Natural killer cell (primary cell): ENCODE measurements at places on chromosomes 7 and 10.

DNA sequence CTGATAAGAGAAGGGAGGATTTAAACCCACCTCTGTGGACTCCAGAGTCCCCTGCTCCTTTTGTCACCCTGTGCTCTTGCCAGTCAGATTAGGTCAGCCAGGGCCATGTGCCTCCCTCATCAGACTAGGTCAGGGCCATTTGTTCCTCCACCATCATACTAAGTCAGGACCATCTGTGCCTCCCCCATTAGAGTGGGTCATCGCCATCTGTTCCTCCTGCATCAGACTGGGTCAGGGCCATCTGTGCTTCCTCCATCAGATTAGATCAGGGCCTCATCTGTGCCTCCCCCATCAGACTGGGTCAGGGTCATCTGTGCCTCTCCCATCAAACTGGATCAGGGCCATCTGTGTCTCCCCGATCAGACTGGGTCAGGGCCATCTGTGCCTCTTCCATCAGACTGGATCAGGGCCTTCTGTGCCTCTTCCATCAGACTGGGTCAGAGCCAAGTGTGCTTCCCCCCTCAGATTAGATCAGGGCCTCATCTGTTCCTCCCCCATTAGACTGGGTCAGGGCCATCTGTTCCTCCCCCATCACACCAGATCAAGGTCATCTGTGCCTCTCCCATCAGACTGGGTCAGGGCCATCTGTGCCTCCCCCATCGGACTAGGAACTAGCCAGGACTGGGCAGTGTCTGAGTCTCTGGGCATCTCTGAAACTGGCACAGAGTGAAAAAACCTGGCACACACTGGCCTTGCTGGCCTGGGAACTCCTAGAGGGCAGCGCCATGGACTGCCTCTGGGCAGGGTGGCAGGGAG lies 11.5 kb downstream of the MYL10 start:
- no peak for DNase-seq

DNA sequence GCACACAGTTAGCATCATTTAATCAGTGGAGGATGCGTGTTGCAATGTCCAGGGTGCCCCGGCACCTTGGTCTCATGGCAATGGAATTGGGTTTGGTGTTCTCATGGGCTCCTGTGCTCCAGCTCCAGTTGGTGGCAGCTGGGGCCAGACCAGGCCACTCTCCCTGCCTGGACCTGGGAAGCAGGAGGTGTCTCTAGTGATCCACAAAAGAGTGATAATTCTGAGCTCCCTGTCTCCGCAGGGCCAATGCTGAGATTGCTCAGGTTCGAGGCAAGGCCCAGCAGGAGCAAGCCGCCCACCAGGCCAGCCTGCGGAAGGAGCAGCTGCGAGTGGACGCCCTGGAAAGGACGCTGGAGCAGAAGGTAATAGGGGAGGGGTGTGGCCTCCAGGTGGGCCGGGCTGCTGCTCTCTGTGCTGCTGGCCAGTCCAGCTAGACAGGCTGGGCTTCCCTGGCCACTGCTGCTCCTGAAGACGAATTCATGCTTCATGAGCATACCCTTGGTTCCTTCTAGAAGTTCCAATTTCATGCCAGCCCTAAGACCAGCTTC lies 21.7 kb upstream of the BTBD16 start:
- no peak for DNase-seq

GRCh38 chr10:88116971-88117626 lies 253.7 kb downstream of the PTEN start:
- DNase-seq: no peak

- DNase-seq: no peak
Measured at GRCh38 chr7:116636997-116637396, 35.0 kb upstream of the MET start.

DNA sequence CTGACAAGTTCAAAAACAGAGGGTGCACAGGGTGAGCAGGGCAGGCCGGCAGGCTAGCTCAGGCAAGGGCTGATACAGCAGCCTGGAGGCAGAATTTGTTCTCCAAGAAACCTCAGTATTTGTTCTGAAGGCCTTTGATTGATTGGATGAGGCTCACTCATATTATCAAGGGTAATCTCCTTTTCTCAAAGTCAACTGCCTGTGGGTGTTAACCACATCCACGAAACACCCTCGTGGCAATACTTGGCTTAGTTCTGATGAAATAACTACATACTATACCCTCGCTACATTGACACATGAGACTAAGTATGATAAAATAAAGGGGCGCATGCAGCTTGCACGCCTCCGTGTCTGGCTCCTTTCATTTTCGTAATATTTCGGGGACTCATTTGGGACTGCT lies 4.4 kb upstream of the PPP2R2D start:
- peak; percentile 83 for DNase-seq

DNA sequence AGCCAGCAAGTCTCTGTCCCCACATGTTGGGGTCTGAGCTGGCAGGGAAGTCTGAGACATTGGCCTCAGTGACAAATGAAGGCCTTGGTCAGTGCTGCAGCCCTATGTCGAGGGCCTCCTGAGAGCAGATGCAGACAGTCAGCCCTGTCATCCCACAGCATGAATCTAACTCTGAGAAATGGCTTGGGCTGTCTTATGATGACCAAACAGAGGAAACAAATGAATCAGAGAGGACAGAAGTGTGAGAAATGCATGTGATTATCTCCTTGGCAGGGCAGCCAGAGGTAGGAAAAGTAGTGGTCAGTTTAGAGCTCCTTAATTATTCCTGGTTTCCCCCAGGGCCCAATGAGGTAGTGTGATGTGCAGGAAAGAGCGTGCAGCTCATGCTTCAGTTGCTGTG lies 287.6 kb downstream of the SORCS3 start:
- no peak for DNase-seq

GRCh38 chr10:71036297-71036966 lies 148.1 kb upstream of the PCBD1 start:
- DNase-seq: no peak

GRCh38 chr10:24415455-24416125 lies 206.7 kb downstream of the KIAA1217 start:
- peak; percentile 3 for DNase-seq

- DNase-seq: no peak
Measured at GRCh38 chr10:114286921-114287320, 47.9 kb downstream of the VWA2 start.

- DNase-seq: no peak
Measured at GRCh38 chr7:112080978-112081377, 125.2 kb downstream of the DOCK4 start.

GRCh38 chr7:18890134-18890533 lies 227.3 kb downstream of the TWIST1 start:
- DNase-seq: no peak

GRCh38 chr7:24133691-24134090 lies 150.3 kb upstream of the NPY start:
- no peak for DNase-seq

- no peak for DNase-seq
Measured at GRCh38 chr10:50550291-50550839, 73.4 kb downstream of the SGMS1 start.

- DNase-seq: no peak
Measured at GRCh38 chr7:4800926-4801838, 25.8 kb downstream of the AP5Z1 start.

- peak; percentile 80 for DNase-seq
Measured at GRCh38 chr10:4131407-4132215, 346.6 kb upstream of the KLF6 start.

GRCh38 chr10:87608756-87609155 lies 50.9 kb upstream of the PAPSS2 start:
- DNase-seq: no peak

- no peak for DNase-seq
Measured at GRCh38 chr7:84022684-84023308, 171.8 kb downstream of the SEMA3A start.

DNA sequence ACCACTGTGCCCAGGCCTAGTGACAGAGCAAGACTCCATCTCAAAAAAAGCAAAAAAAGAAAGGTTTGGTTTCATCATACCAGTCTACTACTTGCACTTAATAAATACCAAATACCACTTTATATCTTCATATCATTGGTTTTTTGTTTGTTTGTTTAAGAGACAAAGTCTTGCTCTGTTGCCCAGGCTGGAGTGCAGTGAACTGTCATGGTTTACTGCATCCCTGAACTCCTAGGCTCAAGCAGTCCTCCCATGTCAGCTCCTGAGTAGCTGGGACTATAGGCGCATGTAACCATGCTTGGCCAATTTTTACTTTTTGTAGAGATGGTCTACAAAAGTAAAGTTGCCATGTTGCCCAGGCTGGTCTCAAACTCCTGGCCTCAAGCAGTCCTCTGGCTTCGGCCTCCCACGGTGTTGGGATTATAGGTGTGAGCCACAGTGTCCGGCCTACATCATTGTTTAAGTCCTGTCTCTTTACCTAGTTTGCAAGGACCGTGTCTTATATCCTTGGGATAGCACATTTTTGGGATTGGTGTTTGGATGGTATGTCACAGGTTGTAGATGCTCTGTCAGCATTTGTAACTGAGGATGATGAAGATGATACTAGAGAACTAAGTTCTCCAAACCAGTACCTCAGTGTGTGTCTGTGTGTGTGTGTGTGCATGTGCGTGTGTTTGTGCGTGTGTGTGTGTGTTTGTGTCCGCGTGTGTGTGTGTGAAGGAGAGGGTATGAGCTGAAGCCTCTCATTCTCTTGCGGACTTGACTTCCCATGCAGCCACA lies 9.3 kb downstream of the LMTK2 start:
- DNase-seq: no peak

- DNase-seq: no peak
Measured at GRCh38 chr10:95260397-95260881, 30.4 kb downstream of the PDLIM1 start.

DNA sequence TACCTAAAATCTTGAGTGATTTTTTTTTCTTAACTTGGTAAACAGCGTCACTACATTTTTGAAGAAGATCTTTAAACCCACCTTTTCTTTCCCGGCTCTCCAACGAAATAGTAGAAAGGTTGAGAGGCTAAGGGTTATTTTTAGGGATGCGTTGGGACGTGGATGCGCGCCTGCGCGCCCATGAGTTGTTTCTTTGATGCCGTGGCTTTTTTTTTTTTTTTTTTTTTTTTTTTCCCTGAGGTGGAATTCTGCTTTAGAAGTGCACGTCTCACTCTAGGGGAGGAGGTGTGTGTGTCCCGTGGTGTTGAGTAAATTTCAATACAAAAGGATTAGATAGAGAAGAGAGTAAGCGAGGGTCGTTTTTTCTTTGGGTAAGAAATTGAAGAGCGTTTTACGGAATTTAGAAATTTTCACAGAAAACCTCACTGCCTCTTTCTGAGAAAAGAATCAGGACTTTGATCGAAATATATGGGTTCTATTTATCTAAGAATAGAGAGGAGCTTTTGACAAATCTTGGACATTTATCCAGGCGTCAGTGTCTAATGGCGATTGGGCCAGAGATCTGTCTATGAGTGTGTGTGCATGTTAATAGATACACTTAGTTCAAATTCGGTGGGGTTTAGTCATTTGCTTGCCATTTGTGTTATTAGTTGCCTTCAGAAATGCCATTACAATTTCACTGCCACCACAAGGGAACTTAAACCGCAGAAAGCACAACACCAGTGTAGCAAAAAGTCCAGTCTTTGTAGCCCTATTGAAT lies 1.2 kb upstream of the SP8 start:
- DNase-seq: no peak

- DNase-seq: no peak
Measured at GRCh38 chr10:125157505-125157904, 2.9 kb downstream of the CTBP2 start.

- no peak for DNase-seq
Measured at GRCh38 chr7:45155941-45156340, 1.6 kb upstream of the RAMP3 start.

DNA sequence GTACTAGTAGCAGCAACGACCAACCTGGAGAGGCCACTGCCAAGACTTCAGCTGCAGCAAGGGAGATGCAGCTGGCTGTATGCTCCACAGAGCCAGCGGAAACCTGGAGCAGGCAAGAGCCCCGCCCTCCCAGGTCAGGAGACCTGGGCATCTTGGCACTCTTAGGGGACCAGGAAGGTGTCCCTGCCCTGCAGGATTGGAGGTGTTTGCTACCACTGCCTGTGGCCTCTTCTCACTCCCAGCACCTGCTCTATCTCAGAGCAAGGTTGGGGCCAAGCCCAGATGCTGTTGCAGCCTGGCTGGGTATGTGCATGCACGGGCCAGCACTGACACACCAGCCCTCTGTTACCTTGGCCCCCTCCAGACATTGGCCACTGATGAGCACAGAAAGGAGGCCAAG lies 1512.8 kb downstream of the REEP3 start:
- no peak for DNase-seq

- DNase-seq: no peak
Measured at GRCh38 chr7:15836651-15837050, 150.2 kb upstream of the MEOX2 start.

DNA sequence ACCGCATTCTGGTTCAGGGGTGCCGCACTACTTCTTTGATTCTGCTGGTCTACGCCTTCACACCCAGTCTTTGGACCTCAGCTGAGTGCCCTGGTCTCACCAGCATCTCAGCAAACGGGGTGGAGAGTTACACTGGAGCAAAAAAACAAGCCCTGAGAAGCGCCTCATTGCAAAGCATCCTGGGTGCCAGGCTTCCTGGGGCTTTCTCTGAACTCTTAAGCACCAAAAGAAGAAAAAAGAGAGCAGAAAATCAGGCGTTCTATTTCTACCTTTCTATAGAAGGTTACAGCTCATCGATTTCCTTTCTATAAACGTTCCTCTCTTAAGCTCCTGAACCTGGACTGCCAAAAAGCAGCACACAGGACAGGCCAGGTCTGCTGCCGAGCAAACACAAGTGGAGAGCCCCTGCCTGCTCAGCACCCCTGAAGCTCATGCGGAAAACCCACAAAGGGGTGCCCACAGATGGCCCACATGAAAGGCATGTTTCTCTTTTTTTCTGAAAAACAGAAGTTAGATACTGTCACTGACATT lies 217.9 kb downstream of the SFMBT2 start:
- DNase-seq: peak; percentile 82

DNA sequence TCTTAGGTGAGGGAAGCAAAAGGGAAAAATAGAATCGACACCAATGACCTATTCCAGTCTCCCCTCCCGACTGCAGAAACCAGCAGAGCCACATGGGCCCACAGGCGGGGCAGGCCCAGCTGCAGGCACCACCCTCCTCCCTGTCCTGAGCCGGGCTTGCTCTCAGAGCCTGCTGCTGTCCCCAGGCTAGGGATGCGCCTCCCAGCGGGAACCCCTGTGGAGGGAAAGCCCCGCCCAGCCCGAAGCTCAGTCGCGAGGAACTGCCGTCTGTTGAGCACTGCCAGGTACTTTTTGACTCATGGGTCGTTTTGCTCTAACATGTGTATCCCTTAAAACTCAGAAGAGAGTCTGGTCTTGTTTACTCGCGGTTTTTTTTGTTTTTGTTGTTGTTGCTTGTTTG lies 124.5 kb upstream of the RET start:
- no peak for DNase-seq

GRCh38 chr7:5693529-5693928 lies 87.9 kb downstream of the RNF216 start:
- DNase-seq: peak; percentile 64

GRCh38 chr10:121608469-121609190 lies 10.4 kb upstream of the FGFR2 start:
- DNase-seq: peak; percentile 37

DNA sequence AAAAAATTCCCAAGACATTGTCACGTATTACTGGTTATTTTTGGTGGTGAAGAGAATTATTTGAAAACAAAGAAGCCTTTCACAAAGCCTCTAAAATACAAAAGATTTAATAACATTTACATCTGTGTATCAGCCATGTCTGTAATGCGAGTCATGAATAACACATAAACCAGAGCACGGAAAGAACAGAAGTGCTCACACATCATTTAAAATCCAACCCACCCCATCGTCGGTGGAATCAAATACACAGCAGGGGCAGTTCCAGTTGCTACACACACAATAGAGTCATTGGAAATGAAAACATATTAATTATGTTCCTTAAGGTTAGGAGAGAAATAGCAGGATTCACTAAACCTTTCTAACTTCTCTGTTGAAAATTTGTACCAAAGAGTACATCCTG lies 1097.3 kb downstream of the KCNMA1 start:
- DNase-seq: no peak
